Vagina (tissue), 2 donors: ENCODE measurements at places on chromosomes 4 and X.
A peak's percentile ranks its signal among the peaks of the same experiment; 100 is the strongest.

DNA sequence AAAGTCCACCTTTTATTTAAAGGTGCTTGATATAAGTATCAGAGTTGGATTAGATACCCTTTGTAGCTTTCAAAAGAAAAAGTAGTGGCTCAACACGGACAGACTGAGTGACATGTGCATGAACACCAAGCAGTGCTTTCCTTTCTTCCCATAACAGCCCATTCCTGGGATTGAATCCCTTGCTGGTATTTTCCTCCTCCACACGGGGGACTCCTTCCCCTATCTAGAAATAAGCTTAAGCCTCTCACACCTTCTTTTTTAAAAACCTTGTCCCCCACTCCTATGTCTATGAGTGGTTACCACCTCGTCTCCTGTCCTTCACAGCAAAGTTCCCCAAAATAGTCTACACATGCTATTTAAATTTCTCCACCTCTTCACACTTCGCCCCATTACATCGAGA is 5.1 kb downstream of the AP1S2 start:
- H3K4me3 ChIP-seq, result no peak overlapping the region
- no peaks in the 10 kb centered on the region for H3K36me3 ChIP-seq
- H3K27ac ChIP-seq, result no peak overlapping the region

GRCh38 chr4:156875704-156876103 is 95.9 kb downstream of the PDGFC start:
- H3K4me1 ChIP-seq, result peaks cover 14% of the 10 kb centered on the region
- no peak overlapping the region for H3K27ac ChIP-seq
- no peaks in the 10 kb centered on the region for H3K36me3 ChIP-seq
- no peak for DNase-seq
- H3K27me3 ChIP-seq, result no peaks in the 10 kb centered on the region
- H3K4me3 ChIP-seq, result no peak overlapping the region

- H3K27ac ChIP-seq, result no peak overlapping the region
- no peaks in the 10 kb centered on the region for H3K27me3 ChIP-seq
- H3K4me3 ChIP-seq, result no peak overlapping the region
- H3K36me3 ChIP-seq, result no peaks in the 10 kb centered on the region
Measured at GRCh38 chr4:71396382-71396781, 57.6 kb downstream of the SLC4A4 start.

GRCh38 chrX:29947225-29947624 is 268.1 kb upstream of the MAGEB2 start:
- no peak for DNase-seq
- no peak overlapping the region for H3K4me3 ChIP-seq
- H3K27ac ChIP-seq, result no peak overlapping the region
- H3K4me1 ChIP-seq, result no peaks in the 10 kb centered on the region
- H3K27me3 ChIP-seq, result no peaks in the 10 kb centered on the region
- no peaks in the 10 kb centered on the region for H3K36me3 ChIP-seq

DNA sequence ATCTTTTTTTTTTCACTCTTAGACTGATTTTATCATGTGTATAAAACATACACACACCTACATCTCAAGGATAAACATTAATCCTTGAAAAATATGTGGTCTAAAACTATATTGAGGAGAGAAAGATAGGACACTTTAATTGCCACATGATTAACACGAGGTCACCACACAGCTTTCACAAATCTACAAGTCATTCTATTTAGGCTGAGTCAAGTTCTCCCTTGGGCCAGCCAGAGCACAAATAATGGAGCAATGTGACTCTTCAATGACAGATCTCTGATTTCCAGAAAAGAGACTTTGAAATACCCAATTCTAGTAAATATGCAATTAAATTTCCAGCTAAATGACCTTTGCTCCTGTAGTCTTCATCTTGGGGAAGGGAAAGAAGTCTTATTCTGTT is 12.9 kb upstream of the ADH4 start:
- H3K36me3 ChIP-seq, result no peaks in the 10 kb centered on the region
- no peaks in the 10 kb centered on the region for H3K27me3 ChIP-seq
- no peak for DNase-seq

DNA sequence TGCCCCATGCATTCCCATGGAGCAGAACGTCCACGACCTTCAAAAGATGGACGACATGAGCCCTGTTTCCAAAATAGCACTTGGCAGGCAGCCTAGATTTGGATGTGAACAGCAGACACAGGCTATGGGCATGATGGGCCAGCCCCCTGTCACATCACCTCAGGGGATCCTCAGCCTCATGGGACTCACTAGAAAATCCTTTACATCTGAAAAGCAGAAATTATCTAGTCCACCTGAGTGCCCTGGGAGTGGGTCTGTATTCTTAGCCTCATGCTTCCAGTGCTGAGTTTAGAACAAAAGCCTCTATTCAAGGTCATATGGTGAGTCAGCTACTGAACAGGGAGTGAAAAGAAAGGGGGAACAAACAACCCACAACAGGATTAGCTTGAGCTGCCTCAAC is 35.8 kb downstream of the GRIA3 start:
- no peaks in the 10 kb centered on the region for H3K36me3 ChIP-seq
- H3K27me3 ChIP-seq, result no peaks in the 10 kb centered on the region
- H3K27ac ChIP-seq, result no peak overlapping the region
- no peaks in the 10 kb centered on the region for H3K4me1 ChIP-seq
- no peak overlapping the region for H3K4me3 ChIP-seq

- no peaks in the 10 kb centered on the region for H3K36me3 ChIP-seq
- no peaks in the 10 kb centered on the region for H3K4me1 ChIP-seq
- H3K4me3 ChIP-seq, result no peak overlapping the region
- H3K27ac ChIP-seq, result no peak overlapping the region
- DNase-seq, result no peak
Measured at GRCh38 chr4:161182913-161183312, 980.9 kb downstream of the FSTL5 start.

DNA sequence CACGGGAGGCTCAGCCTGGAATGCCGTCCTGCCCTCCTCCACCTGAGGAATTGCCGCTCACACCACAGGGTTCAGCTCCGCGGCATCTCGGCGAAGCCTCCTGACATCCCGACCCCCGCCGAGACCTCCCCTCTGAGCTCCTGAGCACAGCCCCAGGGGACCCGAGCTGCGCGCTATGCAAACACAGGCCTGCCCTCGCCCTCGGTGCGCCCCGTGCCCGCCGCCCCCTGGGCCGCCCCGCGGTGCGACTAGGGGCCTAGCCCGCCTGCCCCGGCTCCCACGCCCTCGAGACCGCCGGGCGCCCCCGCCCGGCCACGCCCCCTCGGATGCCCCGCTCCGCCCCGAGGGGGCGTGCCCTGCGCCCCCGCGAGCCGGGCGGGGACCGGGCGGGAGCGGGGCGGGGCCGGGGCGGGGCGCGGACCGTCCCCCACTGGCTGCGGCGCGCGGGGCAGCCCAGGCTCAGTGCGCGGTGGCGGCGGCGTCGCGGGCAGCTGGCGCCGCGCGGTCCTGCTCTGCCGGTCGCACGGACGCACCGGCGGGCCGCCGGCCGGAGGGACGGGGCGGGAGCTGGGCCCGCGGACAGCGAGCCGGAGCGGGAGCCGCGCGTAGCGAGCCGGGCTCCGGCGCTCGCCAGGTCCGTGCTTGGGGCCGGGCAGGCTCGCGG is at the start of gene FGFR3:
FGFR3 (plus strand) TSS at position 462 of the 664 bp plus-strand sequence. CDS start 642 bp downstream, outside the sequence.
- peak within 1 kb of the TSS; percentile 3 for H3K27ac ChIP-seq
- no peaks in the 10 kb centered on the region for H3K27me3 ChIP-seq
- H3K4me3 ChIP-seq, result peak within 1 kb of the TSS; percentile 47

GRCh38 chr4:2624782-2625530 is 88.5 kb downstream of the FAM193A start:
- DNase-seq, result no peak
- no peak overlapping the region for H3K4me3 ChIP-seq
- no peak overlapping the region for H3K27ac ChIP-seq
- peaks cover 37% of the 10 kb centered on the region for H3K4me1 ChIP-seq
- no peaks in the 10 kb centered on the region for H3K27me3 ChIP-seq

- no peaks in the 10 kb centered on the region for H3K36me3 ChIP-seq
- no peak overlapping the region for H3K27ac ChIP-seq
- H3K27me3 ChIP-seq, result no peaks in the 10 kb centered on the region
- DNase-seq, result no peak
- no peaks in the 10 kb centered on the region for H3K4me1 ChIP-seq
- no peak overlapping the region for H3K4me3 ChIP-seq
Measured at GRCh38 chr4:83723609-83724008, 187.7 kb downstream of the GPAT3 start.

GRCh38 chr4:82776925-82777542 is 21.6 kb downstream of the SCD5 start:
- H3K36me3 ChIP-seq, result no peaks in the 10 kb centered on the region
- no peak overlapping the region for H3K4me3 ChIP-seq
- DNase-seq, result no peak
- H3K4me1 ChIP-seq, result peaks cover 12% of the 10 kb centered on the region

GRCh38 chr4:71094201-71094600 is 100.8 kb downstream of the DCK start:
- H3K27ac ChIP-seq, result no peak overlapping the region
- no peak for DNase-seq
- no peak overlapping the region for H3K4me3 ChIP-seq
- no peaks in the 10 kb centered on the region for H3K4me1 ChIP-seq

DNA sequence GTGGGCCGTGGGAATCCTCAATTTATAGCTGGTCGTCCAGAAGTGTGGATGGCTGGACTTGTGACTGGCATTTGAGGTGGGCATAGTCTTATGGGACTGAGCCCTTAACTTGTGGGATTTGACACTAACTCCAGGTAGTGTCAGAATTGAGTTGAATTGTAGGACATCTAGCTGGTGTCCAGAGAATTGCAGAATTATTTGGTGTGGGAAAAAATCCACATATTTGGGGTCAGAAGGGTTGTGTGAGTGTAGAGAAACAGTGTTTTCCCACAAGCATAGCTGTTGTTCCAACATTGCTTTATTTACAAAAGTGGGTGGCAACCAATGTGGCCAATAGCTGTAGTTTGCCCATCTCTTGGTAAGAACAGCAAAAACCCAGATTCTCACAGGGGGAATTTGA is 91.3 kb downstream of the MOSPD2 start:
- no peak overlapping the region for H3K27ac ChIP-seq
- H3K36me3 ChIP-seq, result no peaks in the 10 kb centered on the region
- H3K27me3 ChIP-seq, result no peaks in the 10 kb centered on the region
- no peak for DNase-seq
- no peak overlapping the region for H3K4me3 ChIP-seq

GRCh38 chr4:179344861-179345260 is 1902.6 kb upstream of the AGA start:
- DNase-seq, result no peak
- no peaks in the 10 kb centered on the region for H3K36me3 ChIP-seq
- H3K27ac ChIP-seq, result no peak overlapping the region
- H3K4me3 ChIP-seq, result no peak overlapping the region
- no peaks in the 10 kb centered on the region for H3K27me3 ChIP-seq

- no peak for DNase-seq
- peaks cover 3% of the 10 kb centered on the region for H3K4me1 ChIP-seq
- no peak overlapping the region for H3K4me3 ChIP-seq
- no peak overlapping the region for H3K27ac ChIP-seq
Measured at GRCh38 chrX:154357205-154357604, 17.2 kb downstream of the FLNA start.

DNA sequence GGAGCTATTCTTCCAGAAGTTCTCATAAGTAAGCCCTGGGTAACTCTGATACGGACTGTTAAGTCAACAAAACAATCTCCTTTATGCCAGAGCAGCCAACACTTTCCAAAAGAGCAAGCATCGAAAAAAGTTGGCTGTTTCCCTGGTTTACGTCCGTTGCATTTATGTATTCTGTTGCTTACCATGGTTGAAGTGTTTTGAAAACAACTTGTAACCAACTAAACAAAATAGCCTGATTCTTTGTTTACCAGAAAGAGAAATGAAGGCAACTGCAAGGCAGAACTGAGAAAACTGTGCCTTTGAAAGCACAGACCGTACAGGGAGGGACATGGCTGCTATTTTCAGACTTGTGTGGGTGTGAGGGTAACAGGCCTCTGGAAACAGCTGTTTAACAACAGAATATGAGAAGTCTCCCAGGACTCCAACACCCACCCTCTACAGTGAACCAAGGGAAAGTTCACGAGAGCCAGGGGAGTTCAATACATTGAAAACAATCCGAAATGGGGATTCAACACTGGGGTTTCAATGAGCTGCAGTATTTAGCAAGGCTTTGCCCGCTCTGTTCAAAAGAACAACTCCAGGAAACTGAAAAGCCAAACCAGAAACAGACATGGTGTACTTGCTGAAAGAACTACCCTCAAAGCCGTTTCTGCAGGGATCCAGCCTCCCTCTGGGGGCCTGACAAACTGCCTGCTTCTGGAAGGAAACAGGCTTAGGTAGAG is 95.8 kb upstream of the EGFL6 start:
- H3K27ac ChIP-seq, result peak overlapping the region; percentile 41
- no peak overlapping the region for H3K4me3 ChIP-seq
- no peaks in the 10 kb centered on the region for H3K27me3 ChIP-seq
- H3K36me3 ChIP-seq, result no peaks in the 10 kb centered on the region
- H3K4me1 ChIP-seq, result no peaks in the 10 kb centered on the region
- no peak for DNase-seq

GRCh38 chr4:177803151-177803550 is 360.9 kb upstream of the AGA start:
- no peak overlapping the region for H3K27ac ChIP-seq
- no peak for DNase-seq
- H3K27me3 ChIP-seq, result no peaks in the 10 kb centered on the region
- H3K36me3 ChIP-seq, result no peaks in the 10 kb centered on the region
- H3K4me3 ChIP-seq, result no peak overlapping the region
- H3K4me1 ChIP-seq, result no peaks in the 10 kb centered on the region

DNA sequence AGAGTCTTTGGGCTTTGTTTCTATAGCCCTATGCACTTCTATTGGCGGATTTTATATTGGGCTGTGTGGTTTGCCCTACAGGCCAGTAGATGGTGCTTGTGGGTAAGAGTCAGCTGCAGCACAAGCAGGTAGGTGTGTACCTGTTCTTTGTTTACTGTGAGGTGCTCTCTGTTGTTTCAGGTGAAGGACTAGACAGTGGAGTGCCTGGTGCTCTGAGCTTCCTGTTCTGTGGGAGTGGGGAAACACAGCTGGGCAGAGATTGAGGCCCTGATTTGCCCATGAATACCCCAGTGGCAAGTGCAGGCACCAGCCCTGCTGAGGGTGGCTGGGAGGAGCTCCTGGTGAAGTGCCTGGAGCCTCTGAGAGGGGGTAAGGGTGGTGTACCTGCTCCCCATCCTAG is 26.3 kb upstream of the UCP1 start:
- H3K4me3 ChIP-seq, result no peak overlapping the region
- DNase-seq, result no peak
- no peaks in the 10 kb centered on the region for H3K36me3 ChIP-seq
- H3K27me3 ChIP-seq, result no peaks in the 10 kb centered on the region
- H3K27ac ChIP-seq, result no peak overlapping the region
- H3K4me1 ChIP-seq, result no peaks in the 10 kb centered on the region

DNA sequence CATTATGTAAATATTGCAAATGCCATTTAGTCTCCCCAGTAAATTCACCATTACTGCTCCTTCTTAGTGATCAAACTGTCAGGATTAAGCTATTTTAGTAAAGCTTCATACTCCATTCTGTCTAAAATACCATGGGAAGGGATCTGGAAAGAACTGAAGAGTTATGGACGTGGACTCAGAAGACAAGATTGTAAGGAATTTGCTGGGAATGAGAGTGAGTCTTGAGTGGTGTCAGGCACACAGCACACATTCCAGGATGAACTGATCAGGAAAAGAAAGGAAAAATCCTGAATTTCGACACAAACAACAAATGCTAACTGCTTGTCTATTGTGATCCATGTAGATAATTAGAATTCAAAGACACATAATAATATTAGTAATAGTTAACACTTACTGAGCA is 311.0 kb downstream of the CENPC start:
- H3K27me3 ChIP-seq, result no peaks in the 10 kb centered on the region
- H3K4me1 ChIP-seq, result no peaks in the 10 kb centered on the region
- no peak overlapping the region for H3K27ac ChIP-seq
- H3K4me3 ChIP-seq, result no peak overlapping the region
